ENCODE measurements at places on chromosomes 2 and 18.

- no peak for DNase-seq
Observed at GRCh38 chr2:21993002-21993401, 869.2 kb downstream of the TDRD15 start.

- peak; percentile 84 for DNase-seq
Observed at GRCh38 chr2:111698743-111699554, 185.0 kb downstream of the ANAPC1 start.

DNA sequence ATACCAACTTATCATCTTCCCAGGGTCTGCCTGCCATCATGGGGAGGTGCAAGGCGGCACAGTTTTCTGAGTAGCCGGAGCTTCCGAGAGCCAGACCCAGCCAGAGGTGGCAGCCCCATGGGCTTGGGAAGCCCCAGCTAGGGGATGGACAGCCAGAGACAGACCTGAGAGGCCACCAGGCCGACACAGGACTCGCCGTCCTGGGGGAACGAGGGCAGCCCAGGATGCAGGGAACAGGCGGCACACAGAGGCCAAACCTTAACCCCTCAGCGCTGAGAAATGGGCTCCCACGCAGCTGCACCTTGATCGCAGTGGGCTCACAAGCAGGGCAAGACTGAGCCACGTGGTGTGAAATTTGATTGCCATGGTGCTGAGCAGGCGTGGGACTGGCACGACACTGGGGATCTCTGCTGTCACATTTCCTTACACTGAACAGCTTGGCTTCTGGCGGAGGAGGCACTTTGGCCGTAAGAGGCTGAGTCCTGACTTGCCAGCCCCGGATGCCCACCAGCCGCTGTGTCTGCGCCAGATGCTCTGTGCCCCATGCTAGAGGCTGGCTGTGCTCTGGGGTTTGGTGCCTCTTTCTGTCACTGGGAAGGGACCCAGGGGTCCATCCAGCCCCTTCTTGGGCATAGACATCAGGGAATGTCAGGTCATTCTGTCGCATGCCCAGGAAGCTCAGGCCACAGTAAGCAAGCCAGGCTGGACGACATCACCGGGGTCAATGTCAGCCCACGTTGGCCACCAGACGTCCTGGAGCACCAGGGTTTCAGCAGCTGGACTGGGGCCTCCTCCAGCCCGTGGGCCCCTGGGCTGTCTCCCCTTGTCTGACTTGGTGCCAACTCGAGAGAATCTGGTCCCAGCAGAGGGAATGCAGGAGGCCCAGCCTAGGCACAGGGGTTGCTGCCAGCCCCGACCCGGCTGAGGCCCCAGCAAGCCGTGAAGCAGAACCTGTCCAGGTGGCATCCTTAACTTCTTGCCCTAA is 312.1 kb upstream of the MYT1L start:
- no peak for DNase-seq

DNA sequence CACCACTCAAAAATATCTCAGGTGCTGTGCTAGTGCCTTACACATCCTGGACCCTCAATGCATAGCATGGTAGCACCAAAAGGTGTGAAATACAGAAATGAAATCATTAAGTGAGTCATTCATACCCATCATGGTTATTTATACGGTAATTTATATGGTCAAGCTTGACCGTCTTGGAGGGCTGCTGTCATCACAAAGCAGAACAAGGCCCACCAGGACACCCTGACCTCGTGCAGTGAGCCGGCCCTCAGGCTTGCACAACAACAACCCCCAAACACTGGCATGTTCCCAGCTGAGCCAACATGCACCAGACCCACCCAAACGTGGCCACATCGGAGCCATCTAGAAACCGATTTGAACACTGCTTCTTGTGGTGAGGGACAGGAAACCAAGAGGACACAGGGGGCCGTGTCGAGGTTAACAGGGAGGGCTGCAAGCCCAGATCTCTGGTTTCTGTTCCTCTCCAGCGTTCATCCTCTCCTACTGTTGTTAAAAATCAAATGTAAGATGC is 378.5 kb upstream of the ID2 start:
- DNase-seq, result no peak

- no peak for DNase-seq
Observed at GRCh38 chr2:228094377-228094921, 87.0 kb downstream of the SPHKAP start.

GRCh38 chr2:100206731-100207255 is 64.4 kb upstream of the AFF3 start:
- DNase-seq, result no peak

DNA sequence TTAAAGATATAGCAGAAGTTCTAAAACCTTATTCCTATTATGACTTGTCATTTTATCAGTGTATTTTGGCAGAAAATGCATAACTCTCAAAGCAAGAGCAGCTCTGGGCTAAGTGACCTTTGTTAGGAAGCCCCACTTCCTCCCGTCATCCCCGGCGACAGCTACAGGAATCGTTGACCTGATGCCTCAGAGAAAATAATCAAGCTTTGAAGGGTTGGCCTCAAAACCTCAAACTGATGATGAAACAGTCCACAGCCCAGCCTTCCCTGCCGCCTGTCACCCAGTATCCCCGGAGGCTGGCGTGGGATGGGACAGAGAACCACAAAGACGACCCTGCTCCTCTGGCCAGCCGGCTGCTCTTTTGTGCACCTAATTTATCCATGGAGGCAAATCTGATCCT is 65.3 kb downstream of the KCNF1 start:
- no peak for DNase-seq

DNA sequence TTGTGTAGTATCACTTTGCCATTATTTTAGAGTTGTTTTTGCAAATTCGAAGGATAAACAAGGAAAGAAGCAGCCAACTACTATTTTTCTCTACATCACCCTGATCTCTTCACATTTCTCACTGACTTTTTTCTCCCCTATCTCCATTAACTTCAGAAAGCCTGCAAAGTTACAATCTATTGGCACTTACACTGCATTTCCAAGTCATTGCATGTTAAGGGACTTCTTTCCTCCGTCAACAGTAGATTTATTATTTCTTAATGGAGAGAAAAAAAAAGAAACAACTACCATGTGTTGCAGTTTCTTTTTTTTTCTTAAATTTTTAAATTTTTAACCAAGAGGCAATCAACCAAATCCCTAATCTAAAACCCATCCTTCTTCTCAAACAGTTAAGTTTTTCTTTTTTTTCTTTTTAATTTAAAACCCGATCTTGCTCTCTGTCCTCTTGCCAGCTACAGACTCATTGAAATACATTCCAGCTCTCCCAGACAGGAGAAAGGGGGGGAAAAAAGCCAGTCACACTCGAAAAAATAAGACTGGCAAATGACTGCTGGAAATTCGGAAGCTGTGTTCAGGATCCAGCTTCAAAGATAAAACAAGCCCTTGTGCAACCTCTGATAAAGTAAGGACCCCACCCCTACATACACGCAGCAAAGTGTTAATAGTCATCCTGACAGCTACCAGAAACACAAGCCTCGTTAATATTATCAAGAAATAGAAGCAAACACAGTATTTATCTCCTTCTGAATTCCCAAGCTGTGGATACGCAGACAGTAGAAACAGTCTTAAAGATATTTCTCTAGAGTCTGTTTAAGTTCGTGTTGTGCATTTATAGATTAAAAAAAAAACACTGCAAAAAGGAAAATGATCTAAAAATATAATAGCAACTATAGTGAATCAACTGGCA is 1.3 kb downstream of the LRRTM4 start:
- DNase-seq, result peak; percentile 39

GRCh38 chr18:11034884-11035283 is 114.5 kb downstream of the PIEZO2 start:
- no peak for DNase-seq

GRCh38 chr2:128464456-128464855 is 145.8 kb upstream of the HS6ST1 start:
- DNase-seq, result no peak

DNA sequence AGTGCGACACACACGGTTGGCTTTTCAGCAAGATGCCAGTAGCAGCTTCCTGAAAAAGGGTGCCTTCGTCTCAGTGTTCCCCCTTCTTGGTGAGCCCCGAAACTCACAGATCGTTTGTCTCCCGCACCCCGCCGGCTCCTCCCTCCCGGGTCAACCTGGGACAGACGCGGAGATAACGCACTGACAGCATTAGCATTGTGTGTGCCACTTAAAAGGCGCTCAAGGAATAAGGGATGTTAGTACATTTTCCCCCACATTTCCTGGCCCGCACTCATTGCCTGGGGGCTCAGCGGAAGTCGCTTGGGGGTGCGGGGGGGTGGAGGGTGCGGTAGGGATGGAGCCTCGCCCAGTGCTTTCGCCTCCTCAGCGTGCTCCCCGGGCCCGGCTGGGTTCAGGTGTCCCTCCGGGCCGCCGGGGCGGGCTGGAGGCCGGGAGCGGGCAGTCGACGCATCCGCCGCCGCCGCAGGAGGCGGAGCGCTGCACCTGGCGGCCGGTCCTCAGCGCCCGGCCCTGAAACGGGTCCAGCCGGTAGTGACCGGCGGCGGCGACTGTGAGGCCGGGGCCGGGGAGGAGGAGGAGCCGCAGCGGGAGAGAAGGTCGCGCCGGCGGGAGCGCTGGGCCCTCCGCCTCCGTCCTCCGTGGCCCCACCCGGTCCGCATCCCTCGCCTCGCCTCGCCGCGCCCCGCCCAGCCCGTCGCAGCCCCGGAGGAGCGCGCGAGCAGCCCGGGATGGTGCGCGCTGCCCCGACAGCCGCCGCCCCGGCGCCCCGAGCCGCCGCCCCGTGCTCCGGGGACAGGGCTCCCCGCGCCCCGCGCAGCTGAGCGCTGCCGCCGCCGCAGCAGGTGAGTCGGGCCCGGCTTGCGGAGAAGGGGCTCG is at the start of gene MFSD6:
MFSD6 (plus strand) TSS at position 694 of the 876 bp plus-strand sequence. CDS start 27,675 bp downstream, outside the sequence.
- peak; percentile 48 for DNase-seq

- DNase-seq, result no peak
Observed at GRCh38 chr2:236012155-236012554, 156.0 kb downstream of the GBX2 start.

- no peak for DNase-seq
Observed at GRCh38 chr2:200667413-200667812, 81.6 kb downstream of the AOX1 start.

DNA sequence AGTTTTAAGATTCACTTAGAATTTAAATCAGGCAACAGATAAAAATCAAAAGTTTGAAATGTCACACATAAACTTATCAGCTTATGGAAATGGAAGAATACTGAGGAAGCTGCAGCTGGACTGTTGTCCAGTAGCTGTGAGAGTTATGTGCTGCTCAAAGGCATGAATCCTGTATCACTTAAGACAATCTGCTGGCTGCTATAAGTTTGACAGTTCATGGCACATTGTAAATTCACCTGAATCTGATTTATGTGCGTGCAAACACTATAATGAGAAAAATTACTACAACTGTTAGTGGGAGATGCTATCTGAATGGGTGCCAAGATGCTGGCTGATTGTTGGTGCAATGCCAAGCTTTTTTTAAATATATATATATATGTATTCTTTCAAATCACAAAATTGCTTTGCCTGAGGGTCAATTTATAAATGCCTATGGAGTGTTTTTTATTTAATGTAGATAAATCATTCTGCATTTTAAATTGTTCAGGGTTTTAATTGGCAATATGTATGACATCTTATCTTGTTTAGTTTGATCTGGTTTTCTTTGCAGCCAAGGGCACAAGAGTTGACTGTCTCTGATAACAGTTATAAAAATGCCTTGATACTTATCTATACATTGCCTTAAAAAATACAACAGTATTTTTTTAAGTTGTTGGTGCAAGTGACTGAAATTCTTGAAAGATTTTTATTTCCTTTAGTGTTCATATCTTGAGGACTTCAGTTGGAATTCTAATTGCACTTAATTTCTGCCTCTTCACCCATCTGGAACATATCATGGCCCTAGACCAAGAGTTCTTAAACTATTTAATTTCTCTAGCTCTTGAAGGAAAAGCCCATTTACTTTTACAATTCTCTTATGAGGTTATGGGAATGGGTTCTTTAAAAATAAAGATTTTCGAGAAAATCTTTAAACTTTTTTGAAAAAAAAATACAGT is 48.7 kb downstream of the CAVIN2 start:
- DNase-seq, result no peak

- DNase-seq, result no peak
Observed at GRCh38 chr2:127342101-127342500, 45.7 kb downstream of the MAP3K2 start.

DNA sequence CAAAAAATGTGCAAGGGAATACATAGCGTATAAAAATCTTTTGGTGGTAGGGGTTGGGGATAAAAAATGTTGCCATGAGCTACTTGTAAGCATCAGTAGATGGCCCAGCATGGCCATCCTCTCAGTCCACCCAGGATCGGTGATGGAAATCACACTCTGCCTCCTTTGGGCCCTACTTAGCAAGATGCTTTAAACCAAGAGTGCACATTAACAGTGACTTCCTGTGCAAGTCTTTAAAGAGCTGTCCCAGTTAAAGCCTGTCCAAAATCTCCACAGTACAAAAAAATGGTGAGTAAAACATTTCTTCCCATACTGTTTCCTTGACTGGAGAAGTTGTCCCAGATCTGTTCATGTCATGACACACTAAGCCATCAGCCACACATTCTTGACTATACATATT is 18.0 kb downstream of the ANKRD44 start:
- DNase-seq, result no peak

DNA sequence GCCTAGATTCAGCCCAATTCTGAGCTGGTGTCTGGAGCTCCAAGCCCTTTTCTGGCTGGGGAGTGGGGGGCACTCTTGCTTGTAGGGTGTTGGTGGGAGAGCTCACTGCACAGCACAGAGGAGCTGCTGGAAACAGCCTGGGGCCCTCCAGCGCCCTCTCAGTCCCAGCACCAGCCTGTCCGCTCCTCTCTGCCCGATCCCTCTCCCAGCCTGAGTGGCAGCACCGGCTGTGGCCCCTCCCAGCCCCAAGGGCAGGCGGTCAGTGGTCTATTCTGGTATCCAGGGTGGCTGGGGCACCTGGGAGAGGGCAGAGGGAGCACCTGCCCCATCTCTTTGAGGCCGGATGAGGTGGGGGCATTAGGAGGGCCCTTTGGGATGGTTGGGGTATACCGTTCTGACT is 13.2 kb upstream of the DES start:
- DNase-seq, result peak; percentile 86

DNA sequence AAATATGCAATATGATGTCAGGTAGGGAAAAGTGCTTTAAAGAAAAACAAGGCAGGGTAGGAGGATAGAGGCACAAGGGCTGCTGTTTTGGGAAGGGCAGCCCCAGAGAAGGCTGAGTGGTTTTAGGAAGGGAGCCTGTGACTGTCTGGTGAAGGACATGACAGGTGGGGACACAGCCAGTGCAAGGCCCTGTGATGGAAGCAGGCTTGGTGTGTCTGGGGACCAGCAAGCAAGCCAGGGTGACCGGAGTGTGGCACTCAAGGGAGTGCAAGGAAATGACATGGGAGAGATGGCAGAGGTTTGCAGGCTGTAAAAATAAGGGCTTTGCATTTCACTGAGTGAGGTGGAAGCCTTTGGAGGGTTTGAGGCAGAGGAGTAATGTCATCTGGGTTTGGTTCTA is 62.0 kb downstream of the LTBP1 start:
- no peak for DNase-seq

GRCh38 chr2:199704358-199705238 is 146.4 kb downstream of the FTCDNL1 start:
- DNase-seq, result peak; percentile 53

- peak; percentile 47 for DNase-seq
Observed at GRCh38 chr2:29223851-29224692, 108.9 kb downstream of the CLIP4 start.

Measured in tongue (tissue), 3 donors.